DND-41 (cell line): ENCODE measurements at places on chromosomes 12 and 14.
A peak's percentile ranks its signal among the peaks of the same experiment; 100 is the strongest.

- DNase-seq: no peak
- H3K27me3 ChIP-seq: no peaks in the 10 kb centered on the region
- no peaks in the 10 kb centered on the region for H3K4me1 ChIP-seq
- H3K36me3 ChIP-seq: no peaks in the 10 kb centered on the region
These were observed 107.4 kb upstream of the NAV3 start for GRCh38 chr12:77723308-77723707.

DNA sequence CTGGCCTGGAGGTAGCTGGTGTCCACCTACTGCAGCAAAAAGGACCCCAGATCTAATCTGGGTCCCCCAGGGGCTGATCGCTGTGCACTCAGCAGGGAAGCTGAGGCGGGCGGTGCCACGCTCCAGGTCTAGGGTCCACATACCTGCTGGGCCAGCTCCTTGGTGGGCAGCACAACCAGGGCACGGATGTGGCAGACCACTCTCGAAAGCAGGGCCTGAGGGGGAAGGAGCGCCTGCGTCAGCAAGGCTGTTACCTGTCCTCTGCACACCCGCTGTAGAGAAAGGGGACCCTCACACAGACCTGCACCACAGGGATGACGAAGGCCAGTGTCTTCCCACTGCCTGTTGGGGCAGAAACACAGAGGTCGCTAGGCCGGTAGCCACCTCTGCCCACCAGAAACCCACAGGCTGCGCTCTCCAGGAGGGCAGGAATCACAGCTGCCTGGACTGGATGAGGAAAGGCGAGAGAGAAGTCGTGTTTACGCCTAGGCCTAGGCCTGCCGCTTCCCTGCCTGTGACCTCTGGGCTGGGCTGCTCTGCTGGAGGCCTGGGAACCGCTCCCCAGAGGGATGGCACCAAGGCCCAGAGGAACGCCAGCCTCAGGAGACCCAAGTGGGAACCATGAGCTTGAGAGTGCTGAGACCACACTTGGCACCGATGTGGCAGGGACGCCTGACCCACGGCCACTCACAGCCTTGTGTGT lies 2.0 kb downstream of the DDX51 start:
- H3K36me3 ChIP-seq: peaks cover 68% of the 10 kb centered on the region
- H3K27me3 ChIP-seq: no peaks in the 10 kb centered on the region
- H3K27ac ChIP-seq: no peak overlapping the region
- peak overlapping the region; percentile 100 for H3K4me3 ChIP-seq

- H3K27ac ChIP-seq: no peak overlapping the region
- DNase-seq: no peak
- no peak overlapping the region for H3K4me3 ChIP-seq
- H3K27me3 ChIP-seq: peaks cover 26% of the 10 kb centered on the region
- H3K36me3 ChIP-seq: no peaks in the 10 kb centered on the region
- H3K4me1 ChIP-seq: no peaks in the 10 kb centered on the region
These were observed 1.7 kb upstream of the NOS1 start for GRCh38 chr12:117363056-117363662.

GRCh38 chr14:61927060-61927459 lies 164.8 kb downstream of the SNAPC1 start:
- H3K4me1 ChIP-seq: no peaks in the 10 kb centered on the region
- no peak for DNase-seq
- H3K4me3 ChIP-seq: no peak overlapping the region
- peaks cover 21% of the 10 kb centered on the region for H3K27me3 ChIP-seq

GRCh38 chr12:79161249-79161934 lies 296.8 kb downstream of the SYT1 start:
- H3K4me3 ChIP-seq: no peak overlapping the region
- DNase-seq: no peak
- H3K4me1 ChIP-seq: no peaks in the 10 kb centered on the region
- H3K27ac ChIP-seq: no peak overlapping the region

GRCh38 chr14:69797573-69798338 lies 715 bp upstream of the SLC10A1 start:
- H3K4me3 ChIP-seq: no peak overlapping the region
- H3K27ac ChIP-seq: no peak overlapping the region

- H3K36me3 ChIP-seq: no peaks in the 10 kb centered on the region
- H3K27me3 ChIP-seq: no peaks in the 10 kb centered on the region
- H3K4me1 ChIP-seq: no peaks in the 10 kb centered on the region
- H3K27ac ChIP-seq: no peak overlapping the region
- no peak for DNase-seq
- H3K4me3 ChIP-seq: no peak overlapping the region
These were observed 64.5 kb upstream of the STK38L start for GRCh38 chr12:27179400-27180214.

GRCh38 chr14:87732562-87732961 lies 260.4 kb downstream of the GALC start:
- no peaks in the 10 kb centered on the region for H3K36me3 ChIP-seq
- no peaks in the 10 kb centered on the region for H3K4me1 ChIP-seq
- no peak overlapping the region for H3K4me3 ChIP-seq
- H3K27me3 ChIP-seq: no peaks in the 10 kb centered on the region
- H3K27ac ChIP-seq: no peak overlapping the region
- no peak for DNase-seq

- H3K4me3 ChIP-seq: no peak overlapping the region
- DNase-seq: no peak
- H3K36me3 ChIP-seq: no peaks in the 10 kb centered on the region
- H3K4me1 ChIP-seq: no peaks in the 10 kb centered on the region
These were observed 105.6 kb downstream of the VCPKMT start for GRCh38 chr14:50010752-50011151.

DNA sequence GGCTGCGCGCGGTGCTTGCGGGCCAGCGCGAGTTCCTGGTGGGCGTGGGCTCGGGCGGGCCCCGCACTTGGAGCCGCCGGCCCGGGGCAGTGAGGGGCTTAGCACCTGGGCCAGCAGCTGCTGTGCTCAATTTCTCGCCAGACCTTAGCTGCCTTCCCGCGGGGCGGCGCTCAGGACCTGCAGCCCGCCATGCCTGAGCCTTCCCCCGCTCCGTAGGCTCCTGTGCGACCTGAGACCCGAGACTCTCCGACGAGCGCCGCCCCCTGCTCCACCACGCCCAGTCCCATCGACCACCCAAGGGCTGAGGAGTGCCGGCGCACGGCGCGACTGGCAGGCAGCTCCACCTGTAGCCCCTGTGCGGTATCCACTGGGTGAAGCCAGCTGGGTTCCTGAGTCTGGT lies 46.0 kb upstream of the PLEKHG3 start:
- peaks cover 4% of the 10 kb centered on the region; the same call in 1 of the 2 replicates for H3K4me1 ChIP-seq
- no peak overlapping the region for H3K27ac ChIP-seq
- H3K27me3 ChIP-seq: peaks cover 4% of the 10 kb centered on the region
- H3K36me3 ChIP-seq: no peaks in the 10 kb centered on the region
- DNase-seq: no peak

- H3K27ac ChIP-seq: no peak overlapping the region
- no peak for DNase-seq
- no peaks in the 10 kb centered on the region for H3K27me3 ChIP-seq
- H3K4me1 ChIP-seq: no peaks in the 10 kb centered on the region
These were observed 26.5 kb downstream of the ARL6IP4 start for GRCh38 chr12:123006977-123007376.

DNA sequence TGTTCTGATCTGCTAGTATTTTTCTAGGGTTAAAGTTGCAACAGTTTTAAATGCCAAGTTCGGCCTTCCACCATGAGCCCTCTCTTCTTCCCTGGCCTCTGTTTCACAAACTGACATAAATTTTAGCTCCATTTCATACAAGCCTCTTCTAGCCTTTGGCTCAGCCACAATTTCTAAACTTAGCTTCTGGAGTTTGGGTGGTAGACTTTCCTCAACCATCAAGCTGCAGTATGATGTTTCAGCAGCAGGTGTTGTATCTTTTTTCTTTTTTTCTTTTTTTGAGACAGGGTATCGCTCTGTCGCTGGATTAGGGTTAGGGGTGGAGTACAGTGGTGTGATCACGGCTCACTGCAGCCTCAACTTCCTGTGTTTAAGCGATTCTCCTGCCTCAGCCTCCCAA lies 29.4 kb downstream of the SETD3 start:
- no peaks in the 10 kb centered on the region for H3K4me1 ChIP-seq
- no peak overlapping the region for H3K4me3 ChIP-seq
- H3K27me3 ChIP-seq: no peaks in the 10 kb centered on the region
- H3K27ac ChIP-seq: no peak overlapping the region
- peaks cover 91% of the 10 kb centered on the region for H3K36me3 ChIP-seq
- DNase-seq: no peak

DNA sequence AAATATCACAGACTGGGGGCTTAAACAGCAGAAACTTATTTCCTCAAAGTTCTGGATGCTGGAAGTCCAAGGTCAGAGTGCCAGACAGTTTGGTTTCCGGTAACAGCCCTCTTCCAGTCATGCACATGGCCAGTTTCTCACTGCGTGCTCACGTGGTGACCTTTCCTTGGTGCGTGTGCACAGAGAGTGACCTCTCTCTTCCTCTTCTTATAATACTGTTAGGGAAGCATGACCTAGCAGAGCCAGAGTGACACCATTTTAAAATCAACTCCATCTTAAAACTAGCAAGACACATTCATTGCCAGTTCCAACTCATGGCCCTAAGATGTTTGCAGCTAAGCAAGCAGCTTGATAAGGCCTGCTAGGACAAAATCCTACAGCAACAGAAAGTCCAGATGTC lies 221.5 kb upstream of the DAAM1 start:
- no peak overlapping the region for H3K4me3 ChIP-seq
- peaks cover 5% of the 10 kb centered on the region for H3K27me3 ChIP-seq
- DNase-seq: no peak
- no peaks in the 10 kb centered on the region for H3K4me1 ChIP-seq
- no peaks in the 10 kb centered on the region for H3K36me3 ChIP-seq
- no peak overlapping the region for H3K27ac ChIP-seq

GRCh38 chr14:64614805-64615391 lies 65.1 kb downstream of the PPP1R36 start:
- H3K27ac ChIP-seq: no peak overlapping the region
- no peak overlapping the region for H3K4me3 ChIP-seq
- peaks cover 5% of the 10 kb centered on the region for H3K27me3 ChIP-seq
- H3K4me1 ChIP-seq: no peaks in the 10 kb centered on the region
- no peaks in the 10 kb centered on the region for H3K36me3 ChIP-seq

GRCh38 chr12:121184425-121184824 lies 25.5 kb upstream of the P2RX4 start:
- H3K27me3 ChIP-seq: no peaks in the 10 kb centered on the region
- no peaks in the 10 kb centered on the region for H3K36me3 ChIP-seq
- no peaks in the 10 kb centered on the region for H3K4me1 ChIP-seq

DNA sequence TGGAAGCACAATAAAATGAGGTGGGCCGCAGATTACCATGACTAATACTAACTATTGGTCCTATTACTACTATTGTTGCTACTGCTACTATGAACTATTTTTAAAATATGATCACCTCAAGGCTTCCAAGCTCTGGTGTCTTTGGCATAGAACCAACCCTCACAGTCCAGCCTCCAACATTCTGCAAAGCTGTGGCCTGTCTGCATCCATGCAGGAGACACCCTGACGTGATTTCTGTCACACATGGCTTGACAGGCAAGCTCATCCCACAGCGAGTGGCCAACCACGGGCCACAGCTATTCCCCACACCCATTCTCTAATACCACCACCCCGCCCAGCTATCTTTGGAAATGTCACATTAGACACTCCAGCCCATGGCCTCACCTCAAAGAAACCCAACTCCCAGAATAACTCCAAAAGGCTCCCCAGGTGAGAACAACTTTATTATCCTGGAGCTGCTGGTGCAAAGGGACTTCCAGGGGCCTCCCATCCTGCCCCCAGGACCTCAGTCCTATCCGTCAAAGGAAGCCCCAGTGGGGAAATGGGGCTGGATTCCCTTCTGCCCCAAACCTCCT lies 14.4 kb downstream of the ISCU start:
- H3K27ac ChIP-seq: no peak overlapping the region
- no peaks in the 10 kb centered on the region for H3K4me1 ChIP-seq
- H3K36me3 ChIP-seq: no peaks in the 10 kb centered on the region
- no peaks in the 10 kb centered on the region for H3K27me3 ChIP-seq
- no peak for DNase-seq

DNA sequence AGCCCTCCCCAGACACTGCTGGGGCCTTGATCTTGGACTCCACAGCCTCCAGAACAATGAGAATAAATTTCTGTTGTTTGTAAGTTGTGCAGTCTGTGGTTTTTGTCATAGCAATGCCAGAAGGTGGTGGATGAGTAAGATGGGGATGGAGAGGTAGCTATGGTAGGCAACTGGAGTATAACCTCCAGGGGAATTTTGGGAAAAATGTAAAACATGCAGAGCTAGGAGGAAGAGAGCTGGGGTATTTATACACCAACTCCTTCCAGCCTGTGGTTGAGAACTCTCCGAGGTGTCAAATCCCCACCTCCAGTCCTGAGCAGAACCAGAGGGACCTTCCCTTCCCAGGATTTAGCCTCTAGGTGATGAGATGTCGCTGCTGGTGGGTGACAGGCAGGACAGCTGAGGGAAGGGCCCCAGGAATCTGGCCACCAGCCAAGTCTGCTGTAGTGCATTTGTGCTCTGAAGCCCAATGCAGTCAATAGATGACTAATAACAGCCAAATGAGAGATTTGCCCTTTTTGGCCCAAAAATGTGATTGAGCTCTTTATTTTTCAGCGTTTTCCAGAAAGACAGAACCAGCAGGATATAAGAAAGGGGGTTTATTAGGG lies 19.1 kb upstream of the CEP170B start:
- H3K27me3 ChIP-seq: peaks cover 4% of the 10 kb centered on the region
- H3K36me3 ChIP-seq: no peaks in the 10 kb centered on the region
- no peak overlapping the region for H3K4me3 ChIP-seq

GRCh38 chr14:45038865-45039264 lies 45.1 kb upstream of the PRPF39 start:
- no peak overlapping the region for H3K27ac ChIP-seq
- peak; percentile 27 for DNase-seq
- peaks cover 52% of the 10 kb centered on the region for H3K36me3 ChIP-seq
- H3K27me3 ChIP-seq: no peaks in the 10 kb centered on the region
- no peak overlapping the region for H3K4me3 ChIP-seq
- H3K4me1 ChIP-seq: no peaks in the 10 kb centered on the region

DNA sequence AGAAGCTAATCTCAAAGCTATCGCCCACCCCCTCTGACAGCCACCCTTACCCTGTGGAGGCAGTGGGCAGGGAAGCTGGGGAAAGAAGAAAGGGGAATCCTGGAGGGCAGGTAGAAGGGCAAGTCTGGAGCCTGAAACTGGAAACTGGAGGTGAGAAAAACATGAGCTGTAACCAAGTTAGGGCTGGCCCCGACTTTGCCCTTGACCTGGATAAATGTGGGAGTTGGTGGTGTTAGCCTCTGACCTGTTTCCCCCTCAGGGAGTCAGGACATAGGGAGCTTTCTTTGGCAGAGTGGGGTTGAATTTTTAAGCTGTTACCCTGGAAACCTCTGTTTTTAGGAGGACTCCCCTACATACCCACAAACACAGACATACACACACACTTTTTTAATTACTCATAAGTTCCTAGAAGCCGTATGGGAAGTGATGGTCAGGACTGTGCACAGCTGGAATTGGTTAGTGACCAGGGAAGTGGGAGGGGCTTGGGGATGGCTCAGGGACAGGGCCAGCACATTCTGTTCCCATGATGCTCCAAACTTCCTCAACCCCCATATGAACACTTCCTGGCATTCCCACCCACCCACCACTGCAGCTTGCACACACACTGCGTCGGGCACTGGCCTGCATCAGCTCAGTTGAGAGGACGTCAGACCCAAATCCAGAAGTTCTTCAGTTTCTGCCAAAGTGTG lies 5.0 kb upstream of the MMP19 start:
- H3K27ac ChIP-seq: no peak overlapping the region
- DNase-seq: no peak
- H3K27me3 ChIP-seq: peaks cover 32% of the 10 kb centered on the region
- H3K36me3 ChIP-seq: no peaks in the 10 kb centered on the region
- no peak overlapping the region for H3K4me3 ChIP-seq
- H3K4me1 ChIP-seq: no peaks in the 10 kb centered on the region
